ENCODE measurements at places on chromosomes 6 and 20.

GRCh38 chr20:10654630-10655029 lies 19.2 kb downstream of the JAG1 start:
- DNase-seq = no peak

- no peak for DNase-seq
Measured at GRCh38 chr6:147867433-147868226, 359.1 kb downstream of the SAMD5 start.

- peak; percentile 20 for DNase-seq
Measured at GRCh38 chr6:158060455-158061360, 79.0 kb downstream of the SYNJ2 start.

- DNase-seq = no peak
Measured at GRCh38 chr20:38143646-38144554, 21.2 kb downstream of the TGM2 start.

GRCh38 chr20:2002365-2002764 lies 8.5 kb upstream of the PDYN start:
- DNase-seq = no peak

DNA sequence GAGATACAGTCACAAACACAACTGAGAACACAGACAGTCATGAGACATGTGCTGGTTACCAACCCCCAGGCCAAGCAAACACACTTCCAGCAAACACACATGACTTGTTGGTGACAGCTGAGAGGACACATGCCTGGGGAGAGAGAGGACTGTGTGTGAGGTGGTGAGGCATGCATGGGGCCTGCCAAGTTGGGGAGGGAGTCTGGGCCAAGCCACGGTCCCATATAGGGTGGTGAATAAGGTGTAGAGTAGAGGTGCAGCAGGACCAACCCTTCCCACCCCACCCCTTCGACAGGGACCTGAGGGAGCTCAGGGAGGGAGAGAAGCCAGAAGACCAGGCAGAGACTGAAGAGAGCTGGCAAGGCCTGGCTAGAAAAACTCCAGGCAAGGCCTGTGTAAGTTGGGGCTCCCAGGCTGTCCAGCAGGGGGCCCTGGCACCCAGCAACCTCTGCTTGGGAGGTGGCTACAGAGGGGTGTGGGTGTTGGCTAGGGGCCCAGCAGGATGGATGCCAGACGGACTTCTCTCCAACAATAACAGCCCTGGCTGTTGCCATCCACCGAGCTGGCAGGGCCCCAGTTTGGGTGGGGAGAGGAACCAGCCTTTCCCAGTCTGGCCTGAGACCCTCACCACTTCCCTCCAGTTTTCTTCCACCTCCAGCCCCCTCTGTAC lies 2.0 kb upstream of the SLC29A1 start:
- peak; percentile 77 for DNase-seq

DNA sequence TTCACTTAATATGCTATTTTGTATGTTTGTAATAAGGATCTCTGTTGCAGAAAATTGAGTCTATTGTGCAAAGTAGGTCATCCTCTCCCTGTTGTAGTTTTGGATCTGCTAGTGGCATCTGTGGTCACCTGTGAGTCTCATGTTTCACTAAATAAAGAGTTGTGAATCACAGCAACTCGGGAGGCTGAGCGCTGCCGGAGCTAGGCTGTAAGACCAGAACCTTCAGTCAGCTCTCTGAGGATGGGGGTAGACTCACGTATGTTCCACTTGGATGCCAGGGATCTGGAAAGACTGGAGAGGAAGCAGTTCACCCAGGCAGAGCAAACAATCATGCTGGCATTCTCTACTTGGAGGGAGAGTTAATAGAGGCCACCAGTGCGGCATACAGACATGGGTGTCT lies 187.3 kb upstream of the FOXA2 start:
- DNase-seq = no peak

DNA sequence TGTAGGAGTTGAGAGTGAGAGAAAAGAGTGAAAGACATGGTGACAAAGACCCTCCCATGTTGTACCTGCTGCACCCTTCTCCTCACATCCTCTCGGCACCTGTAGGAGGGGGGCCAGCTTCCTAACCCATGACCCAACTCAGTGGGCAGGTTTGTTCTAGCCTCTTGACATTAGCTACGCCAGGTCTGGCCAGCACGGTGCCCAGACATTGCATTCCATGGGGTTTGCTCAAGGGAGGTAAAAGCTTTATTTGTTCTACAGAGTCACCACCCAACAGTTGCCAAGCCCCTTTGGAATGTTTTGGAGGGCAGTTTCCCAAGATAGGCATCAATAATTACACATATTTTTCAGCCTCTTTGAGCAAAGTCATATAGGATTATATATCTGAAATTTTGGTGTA lies 22.7 kb upstream of the TGM6 start:
- DNase-seq = no peak

- DNase-seq = no peak
Measured at GRCh38 chr6:135115411-135115810, 60.8 kb upstream of the HBS1L start.

- DNase-seq = no peak
Measured at GRCh38 chr6:3746119-3746691, 5.3 kb downstream of the PXDC1 start.

DNA sequence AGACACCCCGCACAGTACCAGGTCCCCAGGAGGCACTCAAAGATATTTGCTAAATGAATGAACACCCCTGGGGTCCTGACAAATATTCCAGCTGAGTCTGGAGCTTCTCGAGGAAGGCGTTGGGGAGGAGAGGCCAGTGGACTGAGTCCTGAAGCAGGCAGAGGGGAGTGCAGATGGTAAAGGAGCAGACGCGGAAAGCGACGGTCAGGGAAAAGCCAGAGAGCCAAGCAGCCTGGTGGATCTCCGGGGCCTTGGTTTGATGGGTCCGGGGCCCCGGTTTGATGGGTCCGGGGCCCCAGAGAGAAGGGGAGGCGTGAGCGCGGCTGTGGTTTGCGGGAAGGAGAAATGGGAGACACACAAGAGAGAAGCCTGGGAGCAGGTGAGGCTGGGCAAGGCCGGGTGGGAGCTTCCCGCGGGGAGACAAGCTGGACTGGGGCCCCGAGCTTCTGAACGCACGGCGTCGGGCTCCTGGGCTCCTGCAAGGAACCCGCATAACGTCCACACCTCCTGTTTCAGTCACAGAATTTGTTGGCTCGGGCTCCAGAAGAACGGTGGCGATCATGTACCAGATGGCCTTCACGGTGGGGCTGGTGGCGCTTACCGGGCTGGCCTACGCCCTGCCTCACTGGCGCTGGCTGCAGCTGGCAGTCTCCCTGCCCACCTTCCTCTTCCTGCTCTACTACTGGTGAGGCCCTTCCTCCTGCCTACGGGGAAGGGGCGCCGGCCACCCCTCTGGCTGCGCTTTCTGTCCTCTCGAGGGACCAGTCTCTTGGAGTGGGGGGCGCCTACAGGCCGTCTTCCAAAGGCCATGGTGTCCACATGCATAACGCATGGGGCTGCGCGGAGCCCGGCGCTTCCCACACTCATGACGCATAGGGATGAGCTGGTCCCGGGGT lies 12.1 kb downstream of the SLC22A1 start:
- no peak for DNase-seq

GRCh38 chr6:69795469-69796072 lies 1.2 kb downstream of the LMBRD1 start:
- no peak for DNase-seq

DNA sequence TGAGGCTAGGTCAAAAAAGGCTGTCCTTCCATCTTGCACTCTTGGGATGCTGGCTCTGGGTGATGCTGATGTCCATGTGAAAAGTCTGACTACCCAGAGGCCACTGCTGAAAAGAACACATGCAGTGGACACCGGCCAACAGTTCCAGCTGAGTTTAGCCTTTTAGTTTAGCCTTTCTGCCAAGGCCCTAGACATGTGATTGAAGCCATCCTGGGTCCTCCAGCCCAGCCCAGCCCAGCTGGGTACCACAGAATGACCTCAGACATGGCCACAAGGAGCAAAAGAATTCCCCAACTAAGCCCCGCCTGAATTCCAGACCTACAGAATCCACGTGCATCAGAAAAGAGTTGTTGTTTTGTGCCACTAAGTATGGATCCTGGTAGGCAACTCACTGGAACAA lies 17.4 kb downstream of the PIGT start:
- DNase-seq = no peak

DNA sequence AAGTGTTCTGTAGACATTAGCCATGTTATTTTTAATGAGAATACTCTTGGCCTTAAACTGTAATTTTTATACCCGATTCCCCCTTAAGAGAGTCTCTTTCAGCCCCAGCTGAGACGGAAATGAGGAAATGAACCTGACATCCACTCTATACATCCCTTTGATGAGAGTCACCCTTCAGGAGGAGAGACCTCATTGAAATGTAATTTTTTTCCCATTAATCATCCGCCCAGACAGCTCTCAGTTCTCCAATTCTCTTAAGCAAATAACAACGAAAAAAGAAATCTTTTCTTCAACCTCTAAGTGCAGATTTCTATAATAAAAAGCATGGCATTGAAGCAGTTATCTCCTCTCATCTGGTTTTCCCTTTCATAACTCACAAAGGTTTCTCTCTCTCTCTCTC lies 243.8 kb upstream of the PMEPA1 start:
- no peak for DNase-seq

DNA sequence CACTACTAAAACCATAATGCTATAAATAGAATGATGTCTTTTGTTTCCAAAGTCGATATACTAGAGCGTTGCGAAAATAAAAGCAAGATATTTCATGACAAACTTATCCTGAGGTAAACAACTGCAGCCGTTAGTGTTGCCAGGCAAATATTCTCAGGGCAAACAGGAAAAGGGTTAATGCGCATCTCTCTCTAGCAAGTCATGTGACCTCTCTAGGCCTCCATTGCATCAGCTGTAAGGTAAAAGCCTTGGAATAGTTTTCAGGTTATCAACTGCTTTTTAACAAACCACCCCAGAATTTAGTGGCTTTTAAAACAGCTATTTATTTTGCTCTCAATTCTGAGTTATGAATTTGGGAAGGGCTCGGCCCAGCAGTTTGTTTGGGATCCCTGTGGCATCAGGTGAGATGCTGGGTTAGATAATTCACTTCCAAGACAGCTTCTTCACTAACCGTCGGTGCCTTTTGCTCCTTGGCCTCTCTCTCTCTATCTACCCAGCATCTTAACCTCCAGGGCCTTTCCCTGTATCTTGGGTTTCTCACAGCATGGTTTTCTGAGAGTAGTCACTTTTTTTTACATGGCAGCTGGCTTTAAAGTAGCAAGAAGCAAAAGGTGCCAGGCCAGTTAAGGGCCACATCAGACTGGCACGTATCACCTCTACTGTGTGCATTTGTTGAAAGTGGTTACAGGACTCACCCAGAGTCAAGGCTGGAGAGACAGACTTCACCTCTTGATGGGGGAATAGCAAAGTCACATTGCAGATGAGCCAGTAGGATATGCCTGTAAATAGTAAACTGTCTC lies 39.2 kb upstream of the LTV1 start:
- no peak for DNase-seq

- no peak for DNase-seq
Measured at GRCh38 chr6:6964675-6965074, 143.1 kb upstream of the RREB1 start.

DNA sequence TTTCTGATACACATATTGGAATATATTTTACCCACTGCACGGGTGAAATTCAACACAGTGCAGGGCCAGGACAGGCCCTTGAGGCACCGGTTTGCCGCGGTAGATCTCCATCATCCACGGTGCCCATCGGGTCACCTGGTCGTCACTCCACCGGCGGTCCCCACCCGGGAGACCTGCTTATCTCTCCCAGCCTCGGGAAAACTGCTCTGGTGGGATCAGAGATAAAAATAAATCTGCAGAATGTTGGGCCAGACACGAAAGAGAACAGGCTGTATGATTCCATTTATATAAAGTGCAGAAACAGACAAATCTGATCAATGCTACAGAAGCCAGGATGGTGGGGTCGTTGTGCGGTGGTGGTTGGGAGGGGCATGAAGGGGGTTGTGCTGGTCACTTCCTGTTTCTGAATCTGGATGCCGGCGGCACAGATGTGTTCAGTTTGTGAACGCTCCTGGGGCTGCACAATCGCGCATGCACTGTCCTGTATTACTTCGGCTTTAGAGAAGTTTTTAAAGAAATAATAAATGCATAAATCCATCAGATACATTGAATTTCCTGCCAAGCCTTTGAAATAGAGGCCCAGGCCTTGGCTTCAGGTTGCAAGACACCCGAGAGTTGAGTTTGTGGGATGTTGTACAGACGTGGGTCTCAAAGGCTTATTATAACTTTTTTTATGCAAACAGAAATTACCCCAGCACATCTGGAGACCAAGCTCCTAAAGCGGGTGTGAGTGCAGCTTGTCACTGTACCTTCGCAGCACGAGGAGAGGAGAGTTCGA lies 54.3 kb downstream of the ANKRD60 start:
- no peak for DNase-seq

DNA sequence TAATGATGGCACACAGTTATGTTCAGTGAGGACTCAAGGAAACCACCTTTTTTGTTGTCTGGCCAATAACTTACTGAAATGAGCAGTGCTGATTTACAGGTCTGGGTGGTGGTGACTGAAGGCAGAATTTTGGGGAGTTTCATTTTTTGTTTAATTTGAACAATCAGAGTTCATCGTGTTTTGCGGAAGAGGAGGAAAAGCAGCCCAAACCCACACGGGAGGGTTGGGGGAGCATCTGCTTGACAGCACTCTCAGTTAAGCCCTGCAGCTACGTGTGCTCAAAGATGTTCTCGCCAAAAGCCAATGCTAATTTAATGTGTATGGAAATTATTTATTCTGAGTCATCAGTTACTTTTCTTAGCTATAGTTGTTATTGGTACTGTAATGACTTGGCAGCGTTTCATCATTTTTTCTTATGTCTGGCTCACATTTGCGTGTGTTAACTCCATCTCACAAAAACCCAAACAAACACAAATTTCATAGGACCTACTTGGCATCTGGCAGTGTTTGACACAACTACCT lies 89.2 kb downstream of the UST start:
- DNase-seq = no peak

- DNase-seq = no peak
Measured at GRCh38 chr6:164159061-164159460, 744.5 kb downstream of the QKI start.

GRCh38 chr6:168403370-168404005 lies 37.5 kb upstream of the SMOC2 start:
- no peak for DNase-seq

GRCh38 chr6:154466139-154466538 lies 44.3 kb downstream of the CNKSR3 start:
- DNase-seq = no peak

DNA sequence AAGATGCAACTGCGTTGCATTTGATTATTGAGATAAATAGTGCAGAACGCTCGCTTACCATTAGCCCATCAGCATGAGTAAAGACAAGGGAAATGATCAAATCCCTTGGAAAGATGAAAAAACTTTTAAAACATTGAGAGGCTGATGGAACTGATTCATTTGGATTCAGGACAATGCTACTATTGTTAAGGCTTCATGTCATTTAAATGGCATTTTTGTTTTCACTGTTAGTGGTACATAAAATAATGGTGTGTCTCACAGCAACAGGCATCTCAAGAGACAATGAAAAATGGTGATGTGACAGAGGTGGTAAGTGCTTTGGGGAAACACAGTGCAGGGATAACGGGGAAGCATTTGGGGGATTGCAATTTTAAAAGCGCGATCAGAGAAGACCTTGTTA lies 159.7 kb upstream of the KCNG1 start:
- no peak for DNase-seq

- DNase-seq = no peak
Measured at GRCh38 chr20:36601540-36601939, 4.0 kb upstream of the RAB5IF start.

GRCh38 chr20:31945319-31945718 lies 6.5 kb downstream of the PDRG1 start:
- no peak for DNase-seq
